Immature natural killer cell (primary cell): ENCODE measurements at places on chromosomes 12 and 14.

DNA sequence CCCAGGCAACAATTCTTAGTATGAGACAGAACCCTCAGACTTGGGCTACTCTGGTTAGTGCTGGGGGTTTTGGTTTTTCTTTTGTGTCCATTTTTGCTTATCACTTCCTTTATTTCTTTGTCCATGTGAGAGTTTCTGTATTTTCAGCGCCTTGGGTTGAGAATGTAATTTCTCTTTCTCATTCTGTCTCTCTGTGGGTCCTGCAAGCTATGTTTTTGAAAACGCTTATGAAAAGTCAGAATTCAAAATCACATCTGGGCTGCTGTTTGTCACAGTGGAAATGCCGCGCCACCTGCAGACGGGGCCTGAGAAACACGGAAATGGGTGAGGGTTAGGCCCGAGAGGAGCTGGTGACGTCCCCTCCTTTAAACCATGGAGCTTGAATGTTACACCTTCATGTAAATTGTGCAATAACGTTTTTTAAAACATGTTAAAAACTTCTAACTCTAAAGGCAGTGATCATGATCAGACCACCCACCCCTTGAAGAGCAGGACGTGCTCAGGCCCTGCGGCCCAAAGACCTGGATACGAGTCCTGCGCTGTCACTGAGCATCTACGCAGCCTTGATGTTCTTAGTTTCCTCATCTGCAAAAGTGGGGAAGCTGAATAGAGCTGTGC lies 26.1 kb downstream of the JDP2 start:
- no peak overlapping the region for H3K27ac ChIP-seq
- no peak overlapping the region for H3K4me3 ChIP-seq
- no peaks in the 10 kb centered on the region for H3K36me3 ChIP-seq
- H3K4me1 ChIP-seq = peaks cover 9% of the 10 kb centered on the region
- peaks cover 4% of the 10 kb centered on the region for H3K27me3 ChIP-seq

DNA sequence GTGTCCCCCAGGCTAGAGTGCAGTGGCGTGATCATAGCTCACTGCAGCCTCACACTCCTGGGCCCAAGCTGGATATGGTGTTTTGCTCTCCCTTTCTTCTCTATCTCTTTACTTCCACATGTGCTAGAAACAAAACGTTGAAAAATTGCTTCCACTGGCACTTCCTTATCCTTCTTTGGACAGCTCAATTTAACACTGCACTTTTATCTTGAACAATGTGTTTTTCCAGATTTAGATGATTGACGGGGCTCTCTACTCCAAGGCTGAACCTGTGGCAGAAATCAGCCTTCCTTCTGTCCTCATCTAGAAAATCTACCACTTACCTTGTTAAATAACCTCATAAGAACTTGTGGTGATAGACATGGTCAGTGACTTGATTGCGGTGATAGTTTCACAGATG lies 165.1 kb downstream of the DAD1 start:
- peak overlapping the region; percentile 25 for H3K4me3 ChIP-seq
- no peak for DNase-seq
- peak overlapping the region; percentile 98 for H3K27ac ChIP-seq
- H3K27me3 ChIP-seq = no peaks in the 10 kb centered on the region

GRCh38 chr12:7512553-7512952 lies 9.0 kb upstream of the CD163 start:
- H3K4me3 ChIP-seq = no peak overlapping the region
- no peak overlapping the region for H3K27ac ChIP-seq
- H3K36me3 ChIP-seq = no peaks in the 10 kb centered on the region
- no peaks in the 10 kb centered on the region for H3K4me1 ChIP-seq
- DNase-seq = no peak

DNA sequence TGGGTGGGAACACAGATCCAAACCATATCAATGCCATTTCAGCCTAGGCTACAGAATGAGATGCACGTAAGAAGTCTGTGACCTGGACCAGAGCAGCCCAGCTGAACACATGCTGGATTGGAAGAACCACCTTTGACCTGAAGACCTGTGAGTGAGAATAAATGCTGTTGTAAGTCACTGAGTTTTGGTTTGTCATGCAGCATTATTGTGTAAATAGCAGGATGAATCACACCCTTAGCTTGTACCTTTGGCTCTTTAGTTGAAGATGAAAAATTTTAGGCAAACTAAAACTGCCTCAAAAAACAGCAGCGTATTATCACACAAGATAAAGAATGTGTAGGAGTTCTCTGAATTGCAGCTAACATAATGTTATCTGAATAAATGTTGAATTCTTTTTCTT lies 199.4 kb upstream of the LRIG3 start:
- DNase-seq = no peak
- H3K27ac ChIP-seq = no peak overlapping the region
- H3K4me1 ChIP-seq = no peaks in the 10 kb centered on the region
- H3K36me3 ChIP-seq = no peaks in the 10 kb centered on the region
- peaks cover under 1% of the 10 kb centered on the region for H3K27me3 ChIP-seq

DNA sequence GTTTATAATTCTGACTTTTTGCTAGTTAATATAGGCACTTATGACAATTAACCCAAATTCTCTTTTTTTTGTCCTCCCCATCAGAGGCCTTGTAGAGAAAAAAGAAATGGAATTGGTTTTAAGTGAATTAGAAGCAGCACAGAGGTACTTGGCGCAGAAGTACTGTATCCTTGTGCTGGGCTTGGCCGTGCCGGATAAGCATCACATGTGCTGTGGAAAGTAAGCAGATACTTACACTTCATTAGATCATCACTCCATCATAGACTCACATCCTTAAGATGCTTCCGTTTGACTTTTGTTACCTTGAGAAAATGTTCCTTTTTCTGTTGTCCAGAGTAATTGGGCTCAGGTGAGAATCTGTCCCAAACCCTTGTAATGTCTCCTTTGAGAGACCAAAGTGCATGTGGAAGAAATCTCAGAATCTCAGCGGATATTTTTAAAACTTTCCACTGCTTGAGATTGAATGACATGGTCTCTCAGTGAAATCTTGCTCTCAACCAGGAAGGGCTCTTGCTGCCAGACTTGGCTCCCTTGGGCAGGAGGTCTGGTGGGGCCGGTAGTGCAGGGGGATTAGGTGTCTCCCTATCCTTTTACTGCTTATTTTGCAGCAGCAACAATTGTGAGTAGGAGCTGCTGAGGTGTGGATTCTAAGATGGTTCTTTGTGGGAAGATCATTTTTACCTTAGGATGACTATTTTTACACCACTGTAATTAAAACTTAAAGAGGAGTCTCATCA lies 24.8 kb downstream of the PPP1R36 start:
- H3K4me1 ChIP-seq = no peaks in the 10 kb centered on the region
- no peaks in the 10 kb centered on the region for H3K27me3 ChIP-seq
- no peaks in the 10 kb centered on the region for H3K36me3 ChIP-seq
- no peak for DNase-seq

DNA sequence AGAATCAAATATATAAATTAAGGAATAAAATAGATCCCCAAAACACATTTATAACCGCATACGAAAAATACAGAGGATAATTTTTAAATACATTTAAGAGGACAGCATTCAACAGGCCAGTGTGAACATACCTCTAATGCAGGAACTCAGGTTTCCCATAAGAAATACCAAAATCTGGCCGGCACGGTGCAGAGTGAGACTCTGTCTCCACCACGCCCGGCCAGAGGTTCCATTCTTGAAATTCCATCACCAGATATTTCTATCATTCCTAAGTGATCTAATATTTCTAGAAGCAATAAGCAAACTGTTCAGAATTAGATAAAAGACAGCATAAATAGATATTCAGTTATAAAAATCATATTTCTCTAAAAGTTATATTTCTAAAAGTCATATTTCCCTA lies 30.2 kb upstream of the OASL start:
- no peak overlapping the region for H3K4me3 ChIP-seq
- no peaks in the 10 kb centered on the region for H3K27me3 ChIP-seq
- H3K36me3 ChIP-seq = peaks cover 5% of the 10 kb centered on the region

- peaks cover 5% of the 10 kb centered on the region for H3K27me3 ChIP-seq
- H3K4me1 ChIP-seq = peaks cover 63% of the 10 kb centered on the region
- H3K27ac ChIP-seq = no peak overlapping the region
Measured at GRCh38 chr12:11174022-11174421, 3.0 kb downstream of the SMIM10L1 start.

GRCh38 chr14:50263321-50263720 lies 31.9 kb upstream of the SOS2 start:
- no peaks in the 10 kb centered on the region for H3K4me1 ChIP-seq
- no peaks in the 10 kb centered on the region for H3K27me3 ChIP-seq
- no peak for DNase-seq
- no peak overlapping the region for H3K4me3 ChIP-seq

DNA sequence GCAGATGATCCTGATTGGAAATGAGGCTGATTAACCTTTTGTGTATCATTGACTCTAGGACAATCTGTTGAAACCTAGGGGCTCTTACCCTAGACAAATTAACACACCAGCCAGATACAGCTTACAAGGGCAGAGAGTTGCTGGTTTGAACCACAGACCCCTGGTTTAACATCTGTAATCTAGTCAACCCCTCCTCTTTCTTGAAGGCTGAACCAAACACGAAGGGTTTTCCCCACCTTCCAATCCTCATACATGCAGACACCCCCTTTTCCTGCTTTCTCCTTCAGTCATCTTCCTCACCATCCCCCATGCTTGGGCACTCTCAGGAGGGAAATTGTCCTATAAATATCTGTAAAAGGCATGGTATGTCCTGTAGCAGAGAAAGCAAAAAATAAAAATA lies 126.0 kb upstream of the HIF1A start:
- H3K27me3 ChIP-seq = peaks cover 15% of the 10 kb centered on the region
- H3K4me1 ChIP-seq = peaks cover 18% of the 10 kb centered on the region
- H3K4me3 ChIP-seq = no peak overlapping the region
- peak overlapping the region; percentile 69 for H3K27ac ChIP-seq
- peaks cover 4% of the 10 kb centered on the region for H3K36me3 ChIP-seq

- no peaks in the 10 kb centered on the region for H3K36me3 ChIP-seq
- H3K27me3 ChIP-seq = peaks cover 11% of the 10 kb centered on the region
- no peak overlapping the region for H3K27ac ChIP-seq
- H3K4me3 ChIP-seq = peak overlapping the region; percentile 96
- DNase-seq = no peak
Measured at GRCh38 chr12:53045696-53046045, 4.2 kb upstream of the TNS2 start.

GRCh38 chr14:68379510-68380328 lies 413.1 kb downstream of the ZFP36L1 start:
- H3K27ac ChIP-seq = peak overlapping the region; percentile 85
- no peaks in the 10 kb centered on the region for H3K27me3 ChIP-seq
- peak overlapping the region; percentile 27 for H3K4me3 ChIP-seq
- DNase-seq = peak; percentile 34
- peaks cover 70% of the 10 kb centered on the region for H3K4me1 ChIP-seq
- H3K36me3 ChIP-seq = no peaks in the 10 kb centered on the region

DNA sequence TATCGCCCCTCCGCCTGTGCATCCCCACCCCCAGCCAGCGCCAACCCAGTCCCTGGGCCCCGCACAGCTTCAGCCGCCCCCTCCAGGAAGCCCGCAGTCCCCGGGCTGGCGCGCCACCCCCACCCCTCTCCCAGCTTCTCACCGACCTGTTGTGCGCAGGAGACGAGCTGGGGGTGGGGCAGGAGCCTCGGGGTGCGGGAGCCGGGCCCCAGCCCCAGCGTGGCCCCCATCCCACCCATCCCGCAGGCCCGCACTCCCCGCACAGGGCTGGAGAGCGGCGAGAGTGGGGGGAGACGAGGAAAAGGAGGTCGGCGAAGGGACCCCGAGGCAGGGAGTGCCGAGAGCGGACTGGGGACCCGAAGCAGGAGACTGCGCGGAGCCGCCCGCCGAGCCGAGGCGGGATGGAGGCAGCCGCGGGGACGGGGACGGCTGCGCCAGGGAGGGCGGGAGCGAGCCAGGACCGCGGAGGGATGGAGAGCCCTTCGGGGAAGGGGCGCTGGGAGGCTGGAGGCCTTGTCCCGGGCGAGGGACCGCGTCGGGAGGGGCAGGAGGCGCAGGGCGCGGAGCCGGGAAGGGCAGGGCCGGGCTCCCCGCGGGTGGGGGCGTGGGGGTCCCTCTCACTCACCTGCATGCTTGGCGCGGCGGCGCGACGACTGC lies 498 bp downstream of the PIANP start:
- peaks cover 8% of the 10 kb centered on the region for H3K4me1 ChIP-seq
- peaks cover 4% of the 10 kb centered on the region for H3K36me3 ChIP-seq
- no peak overlapping the region for H3K27ac ChIP-seq
- DNase-seq = no peak
- H3K27me3 ChIP-seq = peaks cover 40% of the 10 kb centered on the region
- no peak overlapping the region for H3K4me3 ChIP-seq

GRCh38 chr14:84432676-84433075 lies 1097.3 kb upstream of the FLRT2 start:
- H3K4me3 ChIP-seq = no peak overlapping the region
- H3K27ac ChIP-seq = no peak overlapping the region
- no peaks in the 10 kb centered on the region for H3K4me1 ChIP-seq
- H3K36me3 ChIP-seq = no peaks in the 10 kb centered on the region
- DNase-seq = no peak

DNA sequence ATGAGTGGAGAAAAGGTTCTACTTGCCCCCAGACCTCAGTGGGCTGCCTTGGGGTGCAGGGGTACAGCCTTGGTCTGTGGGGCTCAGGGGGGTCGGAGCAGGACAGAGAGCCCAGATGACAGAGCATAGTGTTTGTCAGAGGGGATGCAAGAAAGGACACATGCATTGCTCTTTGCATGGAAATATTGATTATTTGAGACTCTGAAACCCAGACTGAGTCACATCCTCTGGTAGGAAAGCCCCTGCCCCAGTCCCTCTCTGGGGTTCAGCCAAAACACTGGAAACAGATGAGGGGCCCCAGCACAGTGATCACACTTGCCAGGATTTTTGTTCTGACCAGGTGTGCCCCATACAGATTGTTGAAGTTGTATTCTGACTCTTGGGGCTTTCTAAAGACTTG lies 1094.4 kb downstream of the BCL11B start:
- H3K27ac ChIP-seq = no peak overlapping the region
- no peak overlapping the region for H3K4me3 ChIP-seq
- DNase-seq = no peak
- H3K36me3 ChIP-seq = no peaks in the 10 kb centered on the region
- peaks cover 2% of the 10 kb centered on the region for H3K27me3 ChIP-seq

GRCh38 chr14:49989966-49990365 lies 97.1 kb downstream of the ARF6 start:
- H3K36me3 ChIP-seq = no peaks in the 10 kb centered on the region
- peaks cover 19% of the 10 kb centered on the region for H3K4me1 ChIP-seq
- no peaks in the 10 kb centered on the region for H3K27me3 ChIP-seq
